Stimulated activated CD4-positive, alpha-beta T cell treated with anti-CD3 and anti-CD28 coated beads, Interleukin-1b, Interleukin-23, amount 100 ng/mL, for 1 hour (primary cell): ENCODE measurements at places on chromosomes 11 and 22.

- no peak for DNase-seq
These were observed 60.5 kb upstream of the FGF3 start for GRCh38 chr11:69879729-69880005.

GRCh38 chr11:61141601-61142028, 19.6 kb downstream of the VPS37C start:
- DNase-seq = no peak

DNA sequence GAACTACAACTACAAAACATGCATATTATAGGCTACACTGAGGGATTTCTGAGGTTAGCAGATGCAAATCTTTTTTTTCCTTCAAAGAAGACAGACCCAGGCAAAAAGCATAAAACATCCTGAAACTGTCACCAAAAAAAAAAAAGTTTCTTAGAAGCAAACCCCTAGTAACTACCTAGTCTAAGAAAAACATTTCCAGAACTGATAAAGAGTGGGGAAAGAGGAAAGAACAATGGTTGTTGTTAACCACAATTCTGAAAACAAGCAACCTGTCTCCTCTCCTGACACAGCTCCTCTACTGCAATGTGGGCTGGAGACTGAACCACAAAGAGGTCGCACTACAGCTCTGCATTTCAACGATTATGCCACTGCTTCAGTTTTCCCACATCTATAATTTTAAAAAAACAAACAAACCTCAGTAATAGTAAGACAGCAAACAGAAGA, 15.0 kb downstream of the DENND5A start:
- DNase-seq = no peak

GRCh38 chr22:23512348-23512705, 67.8 kb downstream of the IGLL1 start:
- no peak for DNase-seq

GRCh38 chr11:1669546-1670218, 27.3 kb upstream of the KRTAP5-6 start:
- no peak for DNase-seq

DNA sequence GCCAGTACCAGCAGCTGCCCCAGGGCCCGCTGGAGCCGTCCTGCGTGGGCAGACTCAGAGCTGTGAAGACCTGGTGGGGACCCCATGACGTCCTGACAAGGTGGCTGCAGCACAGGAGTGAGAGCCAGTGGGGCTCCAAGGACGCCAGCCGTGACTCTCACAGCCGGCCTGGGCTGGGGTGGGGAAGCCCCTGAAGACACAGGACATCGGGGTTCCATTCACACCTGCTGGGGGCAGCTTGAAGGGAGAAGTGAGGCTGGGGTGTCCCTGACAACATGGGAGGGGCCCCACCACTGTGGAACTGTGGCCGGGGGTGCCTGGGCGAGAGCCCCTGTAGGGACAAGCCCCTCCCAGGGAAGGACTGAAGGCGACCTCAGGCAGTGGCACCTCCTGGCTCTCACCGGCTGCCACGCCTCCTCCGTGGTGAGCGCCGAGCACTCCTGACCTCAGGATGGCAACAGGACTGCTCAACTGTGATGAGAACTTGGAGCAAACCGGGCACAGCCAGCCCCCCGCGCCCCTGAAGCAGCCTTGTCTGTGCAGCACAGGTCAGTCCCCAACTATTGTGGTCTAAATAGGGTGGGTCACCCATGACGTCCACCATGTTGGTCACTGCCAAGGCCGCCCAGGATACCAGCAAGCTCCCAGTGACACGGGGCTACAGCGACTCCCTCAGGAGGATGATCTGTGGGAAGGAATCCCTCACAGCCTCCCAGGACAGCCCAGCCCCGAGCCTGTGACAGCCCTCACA, 22.7 kb upstream of the IL17REL start:
- no peak for DNase-seq

DNA sequence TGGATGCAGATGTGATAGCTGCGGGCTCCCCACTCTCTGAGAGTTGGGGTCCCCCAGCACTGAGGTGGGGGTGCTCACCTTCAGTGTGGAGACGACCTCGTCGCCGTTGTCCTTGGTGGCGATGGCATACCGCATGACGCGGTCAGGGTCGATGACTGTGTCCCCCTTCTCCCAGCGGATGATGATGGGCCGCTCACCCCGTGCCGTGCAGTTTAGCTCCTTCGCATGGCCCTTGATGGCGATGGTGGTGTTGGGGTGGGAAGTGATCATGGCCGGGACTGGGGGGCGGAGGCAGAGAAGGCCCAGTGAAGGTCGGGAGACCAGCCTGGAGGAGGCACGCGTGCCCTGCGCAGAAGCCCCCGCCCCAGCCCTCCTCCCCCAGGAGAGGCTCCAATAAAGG, 154.2 kb downstream of the CEP164 start:
- DNase-seq = no peak

DNA sequence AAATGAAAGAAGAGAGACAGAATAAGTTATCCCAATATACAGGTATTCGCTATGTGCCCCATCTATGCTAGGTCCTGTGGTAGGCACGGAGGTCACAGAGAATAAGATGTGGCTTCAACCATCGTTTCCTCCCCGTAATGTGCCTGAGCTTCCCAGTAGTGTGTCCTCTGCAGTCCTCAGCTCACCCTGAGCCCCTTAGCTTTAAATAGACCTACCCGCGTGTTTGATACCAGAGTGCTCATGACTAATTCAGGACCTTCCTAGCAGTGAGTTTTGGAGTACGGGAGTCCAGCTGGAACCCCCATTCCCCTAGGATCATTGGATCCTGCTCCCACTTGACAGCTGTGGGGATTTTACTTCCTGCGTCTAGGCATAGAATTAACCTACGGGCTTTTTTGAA, 37.5 kb upstream of the SYN3 start:
- DNase-seq = no peak

DNA sequence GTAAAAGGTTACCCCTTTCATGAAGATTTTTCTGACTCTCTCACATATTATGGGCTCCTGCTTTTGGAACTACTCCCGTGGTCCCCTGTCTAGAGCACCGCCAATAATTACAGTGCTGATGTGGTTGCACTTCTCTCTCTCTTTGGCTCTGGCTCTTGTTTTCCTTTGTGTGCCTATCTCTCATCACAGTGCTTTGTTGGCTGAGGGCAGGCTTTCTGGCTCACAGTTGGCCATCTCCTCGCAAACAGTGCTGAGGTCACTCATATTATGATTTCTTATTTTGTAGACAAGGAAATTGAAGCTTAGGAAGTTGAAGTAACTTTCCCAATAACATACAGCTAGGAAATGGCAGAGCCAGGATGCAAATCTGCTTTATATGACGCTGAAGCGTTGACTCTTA, 192.5 kb downstream of the DDX10 start:
- DNase-seq = no peak

DNA sequence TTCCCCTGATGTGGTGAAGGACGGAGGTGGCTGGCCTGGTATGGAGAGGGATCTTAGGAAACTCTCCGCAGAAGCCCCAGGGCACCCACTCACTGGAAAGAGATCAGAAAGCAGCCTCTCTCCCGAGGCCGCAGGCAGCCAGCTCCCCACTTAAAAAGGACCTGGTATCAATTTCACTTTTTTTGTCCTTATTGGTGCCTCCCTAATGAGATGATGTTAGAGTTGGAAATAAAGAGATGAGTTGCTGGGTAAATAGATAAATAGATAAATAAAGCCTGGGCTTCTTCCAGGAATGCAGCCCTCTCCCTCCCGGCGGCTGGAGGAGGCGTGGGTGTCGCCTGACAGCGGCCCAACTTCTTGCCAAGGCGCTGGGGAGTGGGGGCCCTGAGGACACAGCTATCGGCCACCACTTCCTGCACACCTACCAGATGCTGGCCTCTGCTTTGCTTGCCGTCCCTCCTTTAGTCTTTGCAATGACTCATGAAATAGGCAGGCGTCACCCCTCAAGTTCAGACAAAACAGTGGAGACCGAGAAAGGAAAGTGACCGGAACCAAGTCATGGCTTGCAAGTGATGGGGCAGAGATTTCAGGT, 42.9 kb downstream of the LINC01488 start:
- no peak for DNase-seq

GRCh38 chr11:130086669-130087068, 17.0 kb downstream of the APLP2 start:
- DNase-seq = no peak

- DNase-seq = no peak
These were observed 30.4 kb downstream of the MB start for GRCh38 chr22:35586771-35587170.

DNA sequence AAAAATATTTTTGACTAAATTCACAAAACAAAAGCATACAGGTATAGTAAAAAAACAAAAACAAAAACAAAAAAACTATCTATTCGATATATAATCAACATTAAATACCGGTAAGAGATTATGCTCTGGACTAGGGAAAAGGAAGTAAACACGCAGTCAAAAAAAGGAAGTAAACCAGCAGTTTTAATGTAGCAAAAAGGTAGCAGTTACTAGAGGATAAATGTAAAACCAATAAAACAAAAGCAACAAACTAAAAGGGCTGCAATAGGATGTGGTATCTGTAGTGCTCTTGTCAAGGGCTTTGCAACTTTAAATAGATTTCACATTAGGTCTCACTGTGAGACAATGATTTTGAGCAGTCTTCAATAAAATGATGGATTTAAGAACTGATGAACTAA, 2.4 kb downstream of the TRIM22 start:
- DNase-seq = no peak

DNA sequence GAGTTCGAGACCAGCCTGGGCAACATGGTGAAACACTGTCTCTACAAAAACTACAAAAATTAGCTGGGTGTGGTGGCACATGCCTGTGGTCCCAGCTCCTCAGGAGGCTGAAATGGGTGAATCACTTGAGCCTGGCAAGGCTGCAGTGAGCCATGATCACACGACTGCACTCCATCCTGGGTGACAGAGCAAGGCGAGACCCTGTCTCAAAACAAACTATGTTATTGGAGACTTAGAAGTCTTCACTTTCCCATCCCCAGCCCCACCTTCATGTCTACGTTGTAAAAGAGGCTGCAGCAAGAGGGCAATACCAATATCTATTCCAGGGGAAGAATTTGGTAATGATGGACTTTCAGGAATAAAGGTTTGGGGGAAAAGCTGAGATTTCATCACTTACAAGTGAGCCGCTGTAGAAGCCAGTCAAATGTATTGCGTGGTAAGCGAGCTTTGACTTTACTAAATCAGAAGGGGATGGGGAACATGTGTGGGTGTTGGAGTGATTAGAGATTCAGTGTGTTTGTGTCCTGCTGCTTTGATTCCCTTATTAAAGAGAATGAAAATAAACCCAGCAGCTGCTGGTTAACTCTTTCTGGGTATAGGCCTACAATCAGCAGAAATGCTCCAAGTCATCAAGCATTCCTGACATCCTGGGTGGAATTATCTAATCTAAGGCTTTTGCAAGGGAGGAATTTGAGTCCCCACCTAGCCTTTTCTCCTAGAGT, 53.7 kb downstream of the UBASH3B start:
- DNase-seq = no peak

GRCh38 chr11:31822175-31822926, 11.2 kb upstream of the PAX6 start:
- DNase-seq = no peak

- DNase-seq = no peak
These were observed 14.6 kb upstream of the CYP2D6 start for GRCh38 chr22:42145175-42145574.

DNA sequence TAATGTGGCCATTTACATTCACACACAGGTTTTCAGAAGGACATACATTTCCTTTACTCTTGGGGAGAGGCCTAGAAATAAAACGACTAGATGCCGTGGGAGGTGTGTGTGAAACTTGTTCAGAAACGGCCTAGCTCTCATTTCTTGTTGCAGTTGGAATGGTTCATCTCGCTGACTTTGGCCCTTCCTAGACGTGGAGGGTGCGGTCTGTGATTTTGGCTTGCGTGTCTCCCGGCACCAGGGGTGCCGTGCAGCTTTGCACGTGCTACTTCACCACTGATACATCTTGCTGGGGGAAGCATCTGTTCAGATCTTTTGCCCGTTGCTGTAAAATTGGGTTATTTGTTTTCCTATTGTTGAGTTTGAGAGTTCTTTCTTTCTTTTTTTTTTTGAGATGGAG, 3.1 kb upstream of the PRR33 start:
- DNase-seq = no peak

DNA sequence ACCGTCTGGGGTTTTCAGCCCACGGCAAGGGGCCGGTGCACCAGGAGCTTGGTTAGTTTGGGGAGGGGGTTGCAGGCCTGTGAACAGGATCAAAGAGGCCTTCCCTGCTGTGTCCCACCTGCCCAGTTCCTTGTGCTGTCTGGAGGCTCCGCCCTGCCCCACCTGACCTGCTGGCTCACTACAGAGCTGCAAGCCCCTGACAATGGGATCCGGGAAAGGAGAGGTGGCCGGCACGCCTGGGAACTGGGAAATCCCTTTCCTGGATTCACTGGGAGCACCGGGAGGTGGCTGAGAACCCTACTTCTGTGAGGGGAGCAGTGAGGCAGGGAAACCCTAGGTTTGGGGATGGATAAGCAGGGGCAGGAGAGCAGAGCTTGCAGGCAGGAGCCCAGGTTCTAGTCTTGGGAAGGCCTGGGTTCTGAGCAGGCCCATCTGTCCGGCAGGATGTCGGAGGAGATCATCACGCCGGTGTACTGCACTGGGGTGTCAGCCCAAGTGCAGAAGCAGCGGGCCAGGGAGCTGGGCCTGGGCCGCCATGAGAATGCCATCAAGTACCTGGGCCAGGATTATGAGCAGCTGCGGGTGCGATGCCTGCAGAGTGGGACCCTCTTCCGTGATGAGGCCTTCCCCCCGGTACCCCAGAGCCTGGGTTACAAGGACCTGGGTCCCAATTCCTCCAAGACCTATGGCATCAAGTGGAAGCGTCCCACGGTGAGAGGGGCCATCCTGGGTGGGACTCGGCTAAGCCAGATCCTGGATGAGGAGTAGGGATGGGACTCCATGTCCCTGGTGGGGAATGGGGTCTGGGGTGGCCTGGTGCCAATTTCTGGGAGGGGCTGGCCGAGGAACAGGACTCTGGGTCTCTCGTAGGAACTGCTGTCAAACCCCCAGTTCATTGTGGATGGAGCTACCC, 786 bp downstream of the CAPN1 start:
- no peak for DNase-seq

GRCh38 chr11:71997594-71997993, 1.1 kb upstream of the IL18BP start:
- no peak for DNase-seq

DNA sequence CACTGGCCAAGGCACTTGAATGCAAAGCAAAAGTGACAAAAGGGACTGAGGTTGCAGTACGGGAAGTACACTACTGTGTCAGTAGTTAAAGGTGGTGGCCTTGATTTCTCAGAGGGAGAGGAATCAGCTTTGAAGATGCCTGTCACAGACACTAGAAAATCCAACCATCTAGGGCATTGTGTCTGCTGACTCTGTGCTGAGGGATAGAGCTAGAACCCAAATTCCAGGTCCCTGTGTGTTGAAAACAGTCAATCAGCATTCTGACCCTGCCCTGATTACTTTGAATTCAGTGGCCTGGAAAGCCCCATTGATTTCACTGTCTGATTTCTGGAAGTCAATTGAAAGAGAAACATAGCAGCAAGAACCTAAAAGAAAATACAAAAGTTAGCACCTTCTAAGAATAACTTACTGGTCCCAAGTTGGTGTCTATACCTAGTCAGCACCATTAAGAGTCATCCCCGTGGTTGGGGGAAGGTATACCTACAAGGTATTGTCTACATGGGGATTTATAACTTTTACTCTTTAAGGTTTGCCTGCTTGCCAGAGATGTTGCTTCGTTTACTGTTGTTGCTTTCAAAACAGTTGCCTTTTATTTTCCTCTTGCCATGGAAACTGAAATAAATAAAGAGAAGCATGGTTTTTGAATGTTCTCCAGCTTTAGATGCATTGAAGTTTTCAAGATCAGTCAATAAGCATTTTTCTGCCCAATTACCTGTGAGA, 97.3 kb downstream of the PDHX start:
- DNase-seq = no peak

GRCh38 chr11:46570790-46571398, 22.9 kb downstream of the AMBRA1 start:
- DNase-seq = no peak

- no peak for DNase-seq
These were observed 7.0 kb downstream of the SERHL2 start for GRCh38 chr22:42560781-42561180.
